Left kidney (tissue), 8 donors: ENCODE measurements at places on chromosomes 5 and 9.

GRCh38 chr5:27472000-27472763, 433.8 kb upstream of the CDH9 start:
- DNase-seq: no peak

DNA sequence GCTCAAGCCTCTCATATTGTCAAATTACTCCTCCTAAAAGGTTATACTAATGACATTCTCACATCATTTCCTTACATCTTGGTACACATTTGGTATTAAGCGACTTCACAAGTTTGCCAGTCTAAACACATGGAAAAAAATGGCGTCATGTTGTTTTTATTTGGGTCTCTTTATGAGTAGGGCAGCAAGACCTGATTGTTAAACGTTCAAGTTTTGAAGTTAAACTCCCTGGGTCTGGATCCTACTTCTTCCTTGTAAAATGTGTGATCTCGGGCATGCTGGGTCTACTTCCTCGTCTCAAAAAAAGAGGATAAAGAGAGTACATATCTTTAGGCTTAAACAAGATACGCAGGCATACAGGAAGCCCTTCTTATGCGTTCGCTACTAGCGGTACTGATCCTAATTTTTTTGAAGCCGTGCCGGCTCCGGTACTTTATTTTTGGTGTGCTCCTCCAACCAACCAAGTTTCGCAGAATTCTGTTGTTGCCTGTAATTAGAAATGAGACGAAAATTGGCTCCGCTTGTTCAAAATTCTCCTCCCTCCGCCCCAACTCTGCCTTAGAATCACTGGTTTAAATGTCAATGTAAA, 596 bp upstream of the CDC37L1 start:
- DNase-seq: peak; percentile 71

DNA sequence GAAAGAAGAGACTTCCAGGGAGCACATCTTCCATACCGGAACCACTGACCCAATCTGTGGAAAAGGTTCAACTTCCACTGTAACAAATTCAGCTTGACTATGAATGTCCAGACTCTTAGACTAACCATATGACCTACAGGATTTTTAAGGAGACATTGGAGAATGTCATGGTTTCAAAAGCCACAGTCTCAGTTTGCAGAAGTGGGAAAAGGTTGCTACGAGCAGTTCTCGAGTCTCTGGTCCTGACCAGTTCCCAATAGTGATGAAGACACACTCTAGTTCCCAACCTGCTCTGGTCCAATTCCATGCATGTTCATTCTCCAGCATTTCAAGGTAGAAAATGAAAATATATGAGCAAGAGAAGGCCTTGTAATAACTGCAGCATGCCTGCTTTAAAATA, 158.0 kb downstream of the MAPKAP1 start:
- DNase-seq: no peak

DNA sequence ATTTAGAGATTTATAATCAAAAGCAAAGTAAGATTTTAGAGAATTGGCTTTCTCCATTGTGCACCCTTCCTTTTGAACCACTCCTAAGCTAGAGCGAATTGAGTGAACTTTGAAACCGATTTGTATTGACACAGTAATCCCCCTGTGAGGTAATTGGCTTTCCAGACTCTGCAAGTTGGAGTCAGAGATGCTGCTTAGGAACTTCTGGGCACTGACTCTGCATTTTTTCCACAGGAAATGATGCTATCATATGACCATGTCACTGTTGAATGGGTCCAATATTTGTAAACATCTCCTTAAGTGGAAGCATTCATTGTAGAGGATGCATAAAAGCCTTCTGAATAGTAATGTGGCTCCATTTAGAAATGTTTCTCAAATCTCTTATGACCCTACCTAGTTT, 394.4 kb upstream of the ZNF608 start:
- DNase-seq: no peak

DNA sequence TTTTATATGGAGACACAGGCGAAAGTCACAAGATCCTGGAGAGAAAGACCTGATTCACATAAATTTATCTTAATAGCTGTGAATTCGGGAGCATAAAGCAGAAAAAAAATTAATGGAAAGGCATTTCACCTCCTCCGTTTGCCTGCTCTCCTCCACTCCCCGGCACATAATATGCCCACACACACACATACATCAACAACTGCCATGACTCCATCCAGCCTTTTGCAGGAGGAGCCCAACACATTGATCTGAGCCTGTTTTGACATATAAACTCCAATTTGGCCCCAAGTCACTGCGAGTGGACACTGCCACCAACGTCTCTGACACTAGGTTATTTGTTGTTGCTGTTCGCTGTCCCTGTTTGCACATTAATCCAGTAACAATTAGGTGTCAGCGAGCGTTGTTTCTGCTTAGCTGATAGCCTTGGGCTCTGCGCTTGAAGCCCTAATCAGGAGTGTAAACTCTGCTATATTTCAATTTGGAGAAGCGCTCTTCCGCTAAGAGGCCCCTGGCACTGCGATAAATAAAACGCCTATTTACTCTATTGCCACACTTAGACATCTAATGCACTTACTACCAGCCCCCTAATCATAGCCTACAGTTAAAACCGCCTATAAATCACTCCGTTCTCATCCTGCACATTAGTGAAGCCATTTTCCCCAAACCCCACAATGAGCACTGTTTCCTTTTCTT, 195.8 kb upstream of the TBCA start:
- DNase-seq: no peak
